ENCODE measurements at places on chromosomes 3 and 15.

- DNase-seq, result peak; percentile 31
These were observed 1.2 kb downstream of the SETD2 start for GRCh38 chr3:47162697-47163168.

DNA sequence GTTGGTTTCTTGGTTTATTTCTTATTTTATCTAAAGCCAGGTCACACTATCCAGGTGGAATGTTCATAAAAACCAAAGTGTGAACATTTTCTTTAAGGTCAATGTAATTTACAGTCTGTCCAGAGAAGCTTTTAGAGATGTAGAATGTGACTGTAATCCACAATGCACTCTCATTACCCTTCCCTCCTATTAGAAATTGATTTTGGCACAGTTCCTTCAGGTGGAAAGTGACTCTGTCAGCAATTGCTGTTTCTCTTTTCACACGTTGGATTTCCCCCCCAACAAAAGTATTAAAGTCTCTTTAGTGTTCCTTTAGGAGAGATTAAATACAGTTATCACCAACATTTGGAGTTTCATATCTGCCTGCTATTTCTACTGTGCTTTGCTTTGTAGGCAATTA is 31.6 kb upstream of the COPB2 start:
- no peak for DNase-seq

GRCh38 chr3:52126500-52126899 is 27.7 kb downstream of the POC1A start:
- DNase-seq, result no peak

GRCh38 chr3:111617912-111618601 is 22.9 kb upstream of the ZBED2 start:
- DNase-seq, result no peak

- no peak for DNase-seq
These were observed 3.1 kb downstream of the CLEC3B start for GRCh38 chr3:45029216-45029615.

DNA sequence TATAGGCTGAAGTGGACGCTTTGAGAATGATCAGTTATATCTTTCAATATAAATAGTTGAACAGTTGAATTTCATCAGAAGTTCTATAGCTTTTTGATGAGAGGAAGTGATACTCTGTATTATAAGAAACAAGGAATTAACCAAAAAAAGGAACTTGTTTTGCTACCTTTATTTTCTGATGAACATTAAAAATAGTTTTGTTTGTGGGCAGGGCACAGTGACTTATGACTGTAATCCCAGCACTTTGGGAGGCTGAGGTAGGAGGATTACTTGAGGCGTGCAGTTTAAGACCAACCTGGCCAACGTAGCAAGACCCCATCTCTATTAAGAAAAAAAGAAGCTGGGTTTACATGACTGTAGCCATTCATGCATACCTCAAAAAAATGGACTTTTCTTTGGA is 16.7 kb downstream of the BLOC1S6 start:
- no peak for DNase-seq

GRCh38 chr15:41501191-41501917 is 7.7 kb downstream of the ITPKA start:
- no peak for DNase-seq

DNA sequence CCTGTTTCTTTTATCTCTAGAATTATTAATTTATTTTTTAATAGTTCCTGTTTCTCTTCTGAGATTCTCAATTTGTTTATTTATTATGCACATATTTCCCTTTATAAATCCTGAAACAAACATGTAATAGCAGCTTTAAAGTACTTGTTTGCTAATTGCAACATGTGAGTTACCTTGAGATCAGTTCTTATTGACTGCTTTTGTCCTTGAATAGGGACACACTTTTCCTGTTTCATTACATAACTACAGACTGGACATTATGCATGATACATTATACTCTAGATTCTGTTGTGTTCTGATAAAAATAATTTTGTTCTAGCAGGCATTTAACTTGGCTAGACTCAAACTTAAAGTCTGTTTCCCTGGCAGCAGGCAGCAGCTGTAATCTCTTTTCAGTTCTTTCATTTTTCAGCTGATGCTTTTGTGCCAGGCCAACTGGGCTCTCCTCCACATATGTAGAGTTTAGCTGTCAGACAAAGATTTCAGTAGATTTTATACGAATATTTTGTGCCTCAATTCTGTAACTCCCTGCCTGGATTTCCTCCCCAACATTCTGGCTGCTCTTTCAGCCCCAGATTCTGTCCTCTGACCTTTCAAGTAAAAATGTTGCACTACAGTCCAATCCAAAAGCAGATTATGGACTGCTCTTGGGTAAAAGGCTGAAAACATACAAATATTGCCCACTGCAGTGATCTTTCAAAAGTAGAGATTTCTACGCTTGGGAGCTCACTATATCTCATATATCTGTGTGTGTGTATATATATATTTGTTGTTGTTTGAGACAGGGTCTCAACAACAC is 41.9 kb downstream of the PCOLCE2 start:
- DNase-seq, result no peak

- DNase-seq, result peak; percentile 96
These were observed 45.5 kb downstream of the TMOD3 start for GRCh38 chr15:51874751-51875644.
